ENCODE measurements at places on chromosomes 5 and 9.

- DNase-seq, result peak; percentile 32
Measured at GRCh38 chr5:160802592-160802991, 49.4 kb downstream of the ATP10B start.

DNA sequence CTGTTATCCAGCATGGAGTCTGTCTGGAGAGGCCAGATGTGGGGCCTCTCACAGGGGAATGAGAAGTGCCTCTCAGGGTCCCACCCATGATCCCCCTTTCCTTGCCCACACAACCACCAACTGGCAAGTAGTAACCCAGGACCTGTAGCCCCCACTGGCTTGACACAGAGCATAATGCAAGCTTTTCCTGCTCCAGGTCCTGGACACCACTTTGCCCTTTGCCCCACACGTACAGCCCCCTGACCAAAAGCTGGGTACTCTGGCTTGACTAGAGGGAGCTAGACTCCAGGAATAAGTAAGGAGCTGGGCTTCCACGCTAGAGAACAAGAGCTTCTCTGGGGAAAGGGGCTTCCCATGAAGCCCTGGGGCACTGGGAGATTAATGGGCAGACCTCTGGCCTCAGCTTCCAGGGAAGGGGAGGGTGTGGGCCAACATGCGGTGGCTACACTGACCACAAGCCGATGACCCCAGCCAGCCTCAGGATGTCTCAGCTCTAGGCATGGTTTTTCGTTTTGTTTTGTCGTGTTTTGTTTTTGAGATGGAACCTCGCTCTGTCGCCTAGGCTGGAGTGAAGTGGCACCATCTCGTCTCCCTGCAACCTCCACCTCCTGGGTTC, 109.5 kb downstream of the C9orf50 start:
- no peak for DNase-seq

DNA sequence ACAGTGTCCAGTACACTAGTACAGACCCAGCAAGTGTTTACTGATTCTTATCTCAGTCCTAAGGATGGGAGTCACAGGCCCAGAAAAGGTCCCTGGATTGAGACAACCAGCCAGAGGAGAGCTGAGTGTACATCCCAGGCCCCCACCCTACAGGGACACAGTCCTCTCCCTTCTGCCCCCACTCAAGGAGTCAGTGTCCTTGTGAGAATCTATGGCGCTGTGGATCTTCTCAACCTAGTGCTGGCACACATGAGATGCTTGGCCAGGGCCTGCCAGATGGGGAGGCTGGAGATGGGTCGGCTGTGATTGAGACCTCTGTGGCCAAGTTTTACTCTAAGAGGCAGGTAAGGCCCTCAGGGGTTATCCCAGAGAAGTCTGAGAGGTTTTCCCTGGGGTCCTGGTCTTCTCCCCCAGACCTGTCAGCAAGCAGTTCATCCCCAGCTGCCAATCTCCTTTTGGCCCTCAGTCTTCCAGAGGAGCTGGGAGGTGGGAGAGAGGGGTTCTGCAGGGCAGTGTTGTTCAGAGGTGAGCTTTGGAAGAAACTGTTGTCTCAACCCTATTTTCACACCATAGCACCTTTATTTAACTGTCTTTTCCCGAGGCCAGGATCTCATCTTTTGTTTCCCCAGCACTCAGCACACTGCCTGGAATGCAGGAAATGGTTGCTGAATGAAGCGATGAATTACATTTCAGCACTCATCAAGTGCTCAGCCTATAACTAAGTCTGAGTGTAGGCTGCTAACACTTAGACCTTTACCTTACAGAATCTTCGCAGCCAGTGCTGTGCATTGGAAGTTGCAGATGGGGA, 3.2 kb upstream of the NSD1 start:
- DNase-seq, result no peak

DNA sequence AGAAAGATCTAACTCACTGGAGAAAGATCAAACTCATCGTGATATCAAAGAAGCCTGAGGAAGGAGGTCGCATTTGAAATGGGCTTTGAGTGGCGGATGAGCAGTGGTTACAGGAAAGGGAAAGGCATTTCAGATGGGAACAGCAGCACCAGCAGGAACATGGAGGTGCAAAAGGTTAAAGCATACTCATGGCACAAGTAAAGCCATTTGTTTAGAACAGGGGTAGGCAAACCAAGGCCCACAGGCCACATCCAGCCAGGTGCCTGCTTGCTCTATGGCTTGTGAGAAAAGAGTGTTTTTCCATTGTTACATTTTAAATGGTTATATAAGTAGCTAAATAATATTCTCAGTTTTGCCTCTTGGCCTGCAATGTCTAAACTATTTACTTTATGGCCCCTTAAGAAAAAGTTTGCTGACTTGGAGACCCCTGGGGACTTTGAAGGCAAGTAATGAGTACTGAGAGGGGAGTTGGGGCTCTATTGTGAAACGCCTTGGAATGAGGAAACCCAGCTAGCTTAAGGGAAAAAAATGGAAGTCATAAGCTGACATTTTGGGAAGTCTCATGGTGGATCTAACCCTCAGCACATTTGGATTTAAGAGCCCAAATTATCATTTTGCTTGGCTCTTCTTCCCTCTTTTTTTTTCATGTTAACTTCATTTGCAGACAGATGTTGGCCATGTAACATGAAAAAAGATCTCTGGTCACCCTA, 211.1 kb downstream of the NR3C1 start:
- no peak for DNase-seq

GRCh38 chr5:21862986-21863385, 990.2 kb downstream of the CDH12 start:
- DNase-seq, result no peak

DNA sequence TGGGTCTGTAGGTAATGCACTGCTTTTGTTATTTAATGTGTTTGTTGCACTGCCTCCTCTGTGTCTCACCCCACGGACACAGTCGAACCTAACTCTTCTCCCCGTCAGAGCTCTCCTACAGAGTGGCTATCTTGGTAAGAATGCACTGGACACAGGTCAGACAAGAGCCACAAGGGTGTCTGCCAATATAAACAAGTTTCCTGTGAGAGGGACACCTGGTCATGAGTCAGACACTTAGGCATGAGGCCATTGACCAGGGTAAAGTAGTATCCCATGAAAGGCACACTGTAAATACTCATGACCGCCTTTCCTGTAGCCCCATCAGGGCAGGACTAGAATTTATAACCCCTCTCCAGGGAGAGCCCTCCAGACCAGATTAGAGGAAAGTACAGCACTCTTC, 115.5 kb downstream of the SLC12A2 start:
- DNase-seq, result peak; percentile 62

- DNase-seq, result no peak
Measured at GRCh38 chr5:171637811-171638210, 147.8 kb upstream of the SMIM23 start.

- DNase-seq, result no peak
Measured at GRCh38 chr9:134966270-134966669, 48.6 kb upstream of the FCN1 start.

DNA sequence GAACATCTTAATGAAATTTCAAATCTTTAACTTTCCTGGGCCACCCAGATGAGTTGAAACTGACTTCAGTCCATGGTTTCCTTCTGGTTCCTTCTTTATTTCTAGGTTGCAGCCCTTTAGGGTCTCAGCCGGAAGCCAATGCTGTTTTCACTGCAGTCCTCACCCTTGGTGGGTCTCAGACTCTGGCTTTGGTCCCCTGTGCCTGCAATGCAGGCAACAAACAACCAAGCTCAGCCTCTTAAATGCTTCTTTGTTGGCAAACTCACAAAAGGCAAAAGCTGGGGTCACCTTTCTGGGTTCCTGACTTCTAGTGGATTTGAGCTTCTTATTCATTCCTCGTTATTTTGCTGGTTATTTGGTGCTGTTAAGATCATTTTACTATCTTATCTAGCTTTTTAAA, 19.3 kb upstream of the APC start:
- no peak for DNase-seq

GRCh38 chr9:127776195-127776923, 2.1 kb downstream of the SH2D3C start:
- DNase-seq, result no peak

GRCh38 chr5:103174147-103174546, 54.0 kb downstream of the PPIP5K2 start:
- no peak for DNase-seq

DNA sequence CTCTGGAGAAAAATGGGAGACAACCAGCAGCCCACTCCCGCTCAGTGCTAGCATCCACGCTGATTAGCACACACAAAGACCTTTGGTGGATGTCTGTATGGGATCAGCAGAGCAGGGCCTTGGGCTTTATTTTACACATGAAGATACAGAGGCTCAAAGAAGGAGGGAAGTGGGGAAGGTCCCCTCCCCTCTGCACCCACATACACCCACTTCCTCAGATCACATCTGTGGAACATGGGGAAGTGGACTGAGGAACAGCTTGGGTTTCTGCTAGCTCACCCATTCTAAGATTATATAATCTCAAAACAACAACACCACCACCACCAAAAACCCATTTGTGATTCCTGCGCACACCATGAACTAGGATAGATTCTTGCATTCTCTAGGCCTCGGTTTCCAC, 14.0 kb downstream of the GGTA1 start:
- no peak for DNase-seq

DNA sequence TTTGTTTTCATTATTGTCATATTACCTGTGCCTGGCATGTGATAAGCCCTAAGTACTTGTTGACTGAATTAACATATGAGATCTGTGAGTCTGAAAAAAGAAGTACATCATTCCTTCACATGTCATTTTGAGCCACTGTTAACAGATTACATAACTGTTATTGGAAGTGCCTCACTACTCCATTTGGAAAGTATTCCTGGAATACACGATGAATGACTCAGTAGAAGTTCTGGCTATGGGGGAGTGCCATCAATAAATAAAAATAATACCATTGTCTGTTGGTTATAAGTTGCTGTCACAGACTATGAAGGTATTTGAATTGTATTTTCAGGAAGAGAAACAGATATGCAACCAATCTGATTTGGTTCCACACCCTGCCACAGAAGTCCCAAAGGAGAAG, 12.9 kb downstream of the NIPSNAP3B start:
- no peak for DNase-seq

DNA sequence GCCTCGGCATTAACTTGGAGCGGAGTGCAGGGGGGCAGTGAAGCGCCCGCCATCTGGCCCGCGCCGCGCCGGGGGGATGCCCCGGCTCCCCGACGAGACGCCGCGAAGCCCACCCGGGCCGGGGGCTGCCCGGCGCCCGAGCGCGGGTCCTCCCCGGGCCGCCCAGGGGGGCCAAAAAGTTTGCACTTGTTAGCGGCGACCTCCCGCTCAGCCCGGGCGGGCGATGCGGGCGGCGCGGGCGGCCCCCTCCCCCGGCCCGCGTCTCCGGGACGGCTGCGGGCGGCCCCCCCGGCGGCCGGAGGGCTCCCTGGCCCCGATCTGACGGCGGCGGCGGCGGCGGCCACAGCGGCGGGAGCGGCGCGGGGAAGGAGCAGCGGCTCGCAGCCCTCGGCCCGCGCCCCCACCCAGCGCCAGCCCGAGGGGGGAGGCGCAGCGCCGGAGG, at the start of gene NTNG2:
TSS of gene NTNG2 (plus strand) at position 316 of the 442 bp plus-strand sequence. CDS start 4,774 bp downstream, outside the sequence.
- DNase-seq, result no peak

- no peak for DNase-seq
Measured at GRCh38 chr5:158058208-158059120, 199.5 kb upstream of the CLINT1 start.

GRCh38 chr5:33049842-33050241, 338.7 kb downstream of the NPR3 start:
- peak; percentile 91 for DNase-seq

GRCh38 chr9:133359399-133360175, 3.2 kb downstream of the SURF2 start:
- no peak for DNase-seq

GRCh38 chr5:39671561-39671961, 246.8 kb upstream of the DAB2 start:
- peak; percentile 11 for DNase-seq

DNA sequence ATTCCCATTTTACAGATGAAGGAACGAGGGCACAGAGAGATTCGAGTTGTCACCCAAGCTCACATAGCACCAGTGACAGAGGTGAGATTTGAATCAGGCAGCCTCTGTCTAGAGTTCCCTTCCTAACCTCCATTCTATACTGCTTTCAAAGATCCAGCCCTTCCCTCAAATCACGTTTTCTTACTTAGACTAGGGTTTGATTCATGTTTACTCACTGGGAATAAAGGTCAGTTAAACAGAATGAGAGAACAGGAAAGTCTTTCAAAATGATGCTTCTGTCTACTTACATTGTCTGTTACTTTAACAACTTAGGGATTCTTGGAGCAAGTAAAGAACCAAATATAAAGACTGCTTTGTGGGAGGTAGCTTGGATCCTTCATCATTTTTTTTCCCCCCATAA, 40.0 kb downstream of the ZFAND5 start:
- no peak for DNase-seq

DNA sequence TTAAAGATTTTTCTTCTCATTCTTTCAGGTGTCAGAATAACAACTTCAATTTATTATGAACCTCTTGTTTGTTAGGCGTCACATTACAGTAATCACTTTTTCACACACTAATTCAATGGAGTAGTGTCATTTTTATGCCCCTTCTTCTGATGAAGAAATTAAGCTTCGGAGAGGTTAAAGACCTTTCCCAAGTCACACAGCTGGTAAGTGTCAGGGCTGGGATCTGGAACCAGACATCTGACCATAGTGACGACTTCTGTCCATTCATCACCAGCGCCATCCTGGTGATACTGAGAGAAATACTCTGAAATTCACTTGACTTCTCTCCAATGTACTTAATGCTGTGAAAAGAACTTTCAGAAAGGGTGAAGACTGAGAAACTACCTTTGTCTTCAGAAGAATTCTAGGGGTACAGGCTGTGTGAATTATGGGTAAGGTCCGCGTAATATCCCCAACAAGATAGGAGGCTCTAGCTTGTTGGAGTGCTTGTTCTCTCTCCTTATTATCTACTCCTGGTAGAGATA, 173.8 kb downstream of the GAS1 start:
- no peak for DNase-seq

DNA sequence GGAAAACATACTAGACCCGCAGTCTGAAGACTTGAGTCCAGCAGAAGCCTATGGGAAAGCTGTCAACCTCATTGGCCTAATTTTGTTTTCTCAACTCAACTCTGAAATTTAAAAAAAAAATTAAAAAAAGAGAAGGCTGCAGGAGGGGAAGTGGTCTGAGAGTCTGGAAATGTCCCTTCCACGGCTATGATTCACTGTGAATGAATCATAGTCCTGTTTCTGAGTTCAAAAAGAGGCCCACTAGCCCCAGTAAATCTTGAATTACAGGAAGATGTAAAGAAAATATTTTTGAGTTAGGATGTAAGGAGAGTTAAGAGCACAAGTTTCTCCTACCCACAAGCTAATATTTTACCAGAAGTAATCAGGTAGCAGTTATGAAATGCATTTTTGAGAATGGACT, 565.5 kb upstream of the DMAC1 start:
- DNase-seq, result no peak

GRCh38 chr9:35579130-35579529, 25.9 kb upstream of the TESK1 start:
- DNase-seq, result no peak

DNA sequence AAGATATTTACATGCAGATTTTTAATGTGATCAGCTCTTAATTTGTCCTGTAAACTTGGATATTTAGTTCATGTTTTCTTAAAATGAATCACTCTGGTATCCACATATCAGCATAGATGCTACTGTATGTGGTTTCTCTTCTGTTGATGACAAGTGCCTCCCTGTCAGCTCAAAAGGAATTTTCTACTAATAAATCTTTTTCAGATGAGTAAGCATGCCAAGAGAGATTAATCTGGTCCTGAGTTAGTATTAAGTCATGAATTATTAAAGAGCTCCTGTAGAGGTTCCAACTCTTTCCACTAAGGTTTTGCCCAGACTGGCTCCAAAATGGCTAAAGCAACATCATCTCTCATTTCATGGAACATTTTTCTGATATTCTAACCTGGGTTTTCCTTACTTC, 129.2 kb downstream of the GOLPH3 start:
- peak; percentile 70 for DNase-seq
